Camera-type eye (tissue), 1 donor: ENCODE measurements at places on chromosomes 1 and 21. TPM values are rescaled to one million over a fixed set of nuclear protein-coding genes. Genes with fewer than 3 reads are reported as not detected.

LTN1 gene
- total RNA-seq = 74.9 TPM

CRP gene
- total RNA-seq = not detected

OLFML2B gene
- 52.4 TPM for total RNA-seq

NIBAN1 gene
- total RNA-seq = 46.2 TPM

CYP4X1 gene
- 6.3 TPM for total RNA-seq

C1QTNF12 gene
- total RNA-seq = 2.5 TPM

BTG2 gene
- total RNA-seq = 56.5 TPM

GADD45A gene
- total RNA-seq = 45.2 TPM

RCSD1 gene
- 10.9 TPM for total RNA-seq

RGS18 gene
- total RNA-seq = 3.4 TPM

LAMB3 gene
- 11.1 TPM for total RNA-seq

C1orf105 gene
- 1.2 TPM for total RNA-seq

HLCS gene
- 26.3 TPM for total RNA-seq

RGS7 gene
- total RNA-seq = 8.0 TPM

GJB3 gene
- 1.6 TPM for total RNA-seq

GMEB1 gene
- total RNA-seq = 15.6 TPM

KIF17 gene
- 4.7 TPM for total RNA-seq

SLC22A15 gene
- 8.1 TPM for total RNA-seq

COL11A1 gene
- total RNA-seq = 239 TPM

RIIAD1 gene
- total RNA-seq = not detected

OR13G1 gene
- not detected for total RNA-seq

NBPF6 gene
- not detected for total RNA-seq

GPA33 gene
- not detected for total RNA-seq

POGZ gene
- 117 TPM for total RNA-seq

DPH2 gene
- 12.8 TPM for total RNA-seq

MIXL1 gene
- total RNA-seq = not detected

PAQR7 gene
- 5.6 TPM for total RNA-seq

CACNA1S gene
- total RNA-seq = 5.9 TPM

NMNAT2 gene
- total RNA-seq = 7.5 TPM

BARHL2 gene
- total RNA-seq = 2.8 TPM

SPATA45 gene
- not detected for total RNA-seq

TRIM58 gene
- 7.0 TPM for total RNA-seq

SMCP gene
- not detected for total RNA-seq

ZNF593OS gene
- total RNA-seq = 41.3 TPM

JMJD4 gene
- total RNA-seq = 19.7 TPM

KRTAP7-1 gene
- total RNA-seq = not detected

YY1AP1 gene
- 164 TPM for total RNA-seq

AQP10 gene
- not detected for total RNA-seq

SLC1A7 gene
- total RNA-seq = 148 TPM

RTCA gene
- total RNA-seq = 46.9 TPM
